Hepatic stellate cell (primary cell): ENCODE measurements at places on chromosomes 12 and 14.
A peak's percentile ranks its signal among the peaks of the same experiment; 100 is the strongest.

- DNase-seq, result no peak
Observed at GRCh38 chr14:32009221-32009975, 67.7 kb upstream of the ARHGAP5 start.

DNA sequence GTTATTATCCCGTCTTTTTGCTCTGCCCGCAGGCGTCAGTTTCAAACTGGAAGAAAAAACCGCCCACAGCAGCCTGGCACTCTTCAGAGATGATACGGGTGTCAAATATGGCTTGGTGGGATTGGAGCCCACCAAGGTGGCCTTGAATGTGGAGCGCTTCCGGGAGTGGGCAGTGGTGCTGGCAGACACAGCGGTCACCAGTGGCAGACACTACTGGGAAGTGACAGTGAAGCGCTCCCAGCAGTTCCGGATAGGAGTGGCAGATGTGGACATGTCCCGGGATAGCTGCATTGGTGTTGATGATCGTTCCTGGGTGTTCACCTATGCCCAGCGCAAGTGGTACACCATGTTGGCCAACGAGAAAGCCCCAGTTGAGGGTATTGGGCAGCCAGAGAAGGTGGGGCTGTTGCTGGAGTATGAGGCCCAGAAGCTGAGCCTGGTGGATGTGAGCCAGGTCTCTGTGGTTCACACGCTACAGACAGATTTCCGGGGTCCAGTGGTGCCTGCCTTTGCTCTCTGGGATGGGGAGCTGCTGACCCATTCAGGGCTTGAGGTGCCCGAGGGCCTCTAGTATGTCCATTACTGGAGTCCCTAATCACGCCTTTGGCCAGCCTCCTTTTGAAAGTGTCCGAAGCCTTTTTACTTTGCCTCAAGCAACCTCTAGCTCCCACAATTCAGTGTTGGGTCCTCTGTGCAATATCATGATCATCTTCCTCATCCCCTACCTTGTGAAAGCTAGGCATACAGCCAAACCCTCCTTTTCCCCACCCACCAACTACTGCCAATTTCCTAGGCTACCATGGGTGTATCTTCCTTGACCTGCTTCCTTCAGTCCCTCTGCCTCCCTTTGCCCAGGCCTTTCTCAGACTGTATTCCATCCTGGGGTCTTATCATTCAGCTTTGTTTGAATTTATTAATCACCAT lies 891 bp downstream of the SPRYD4 start:
- DNase-seq, result peak; percentile 17

DNA sequence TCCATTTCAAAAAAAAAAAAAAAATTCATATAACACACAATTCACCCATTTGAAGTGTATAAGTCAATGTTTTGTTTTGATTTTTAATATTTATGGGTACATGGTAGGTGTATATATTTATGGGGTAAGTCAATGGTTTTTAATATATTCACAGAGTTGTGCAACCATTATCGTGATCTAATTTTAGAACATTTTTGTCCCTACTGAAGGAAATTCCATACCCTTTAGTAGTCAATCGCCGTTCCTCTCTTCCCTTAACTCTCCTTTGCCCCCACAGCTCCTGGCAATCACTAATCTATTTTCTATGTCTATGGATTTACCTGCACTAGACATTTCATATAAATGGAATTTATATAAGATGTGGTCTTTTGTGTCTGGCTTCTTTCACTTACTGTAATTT lies 92.8 kb downstream of the TRAFD1 start:
- peak; percentile 39 for DNase-seq

DNA sequence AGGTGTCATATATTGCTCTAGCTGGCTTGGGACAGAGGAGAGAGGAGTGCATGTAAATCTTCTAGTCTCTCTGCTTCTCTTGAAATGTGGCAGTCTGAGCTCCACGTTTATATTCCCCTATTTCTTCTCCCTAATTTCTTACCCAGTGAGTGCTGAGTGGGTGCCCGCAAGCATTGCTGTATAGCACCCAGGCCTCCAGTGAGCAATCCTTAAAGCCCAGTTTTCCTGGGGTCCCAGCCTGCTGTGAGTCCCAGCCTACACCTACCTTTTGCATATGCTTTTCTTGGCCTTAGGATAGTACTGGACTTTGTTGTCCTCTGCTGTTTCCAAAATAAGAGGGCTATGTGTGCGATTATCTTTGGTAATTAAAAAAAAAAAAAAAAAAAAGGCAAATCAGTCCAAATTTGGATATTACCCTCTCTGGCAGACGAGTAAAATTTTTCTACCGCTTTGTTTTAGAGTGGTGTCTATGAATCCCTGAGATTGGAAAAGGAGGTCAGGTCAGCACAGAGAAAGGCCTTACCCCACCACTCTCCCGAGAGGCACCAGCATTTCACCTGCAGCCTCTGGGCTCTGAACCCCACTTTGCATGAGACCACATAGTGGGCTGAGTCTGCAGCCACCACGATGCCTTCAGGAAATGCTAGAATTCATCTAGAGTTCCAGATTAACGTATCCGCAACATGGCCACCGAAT lies 1.1 kb downstream of the MGST1 start:
- no peak for DNase-seq

- DNase-seq, result no peak
Observed at GRCh38 chr12:74321381-74321780, 216.3 kb upstream of the ATXN7L3B start.

- no peak for DNase-seq
Observed at GRCh38 chr14:51535443-51536044, 116.2 kb upstream of the FRMD6 start.

DNA sequence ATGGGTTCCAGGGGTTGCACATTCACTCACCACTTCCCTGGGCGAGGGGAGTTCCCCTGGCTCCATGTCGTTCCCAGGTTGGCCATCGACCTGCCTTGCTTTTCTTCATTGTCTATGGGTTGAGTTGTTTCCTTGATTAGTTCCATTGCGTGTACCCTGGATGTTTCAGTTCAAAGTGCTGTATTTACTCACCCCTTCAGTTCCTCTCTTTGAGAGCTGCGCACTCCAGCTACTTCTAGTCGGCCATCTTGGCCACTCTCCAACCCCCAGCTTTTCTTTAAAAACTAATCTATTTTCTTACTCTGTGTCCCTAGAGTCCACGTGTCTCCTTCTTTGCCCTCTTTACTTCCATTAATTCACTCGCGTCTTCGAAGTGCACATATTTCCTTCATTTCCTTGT lies 11.7 kb downstream of the CLEC2A start:
- DNase-seq, result no peak

GRCh38 chr12:76190299-76190698 lies 105.8 kb upstream of the NAP1L1 start:
- DNase-seq, result no peak

GRCh38 chr12:105113094-105113493 lies 5.6 kb downstream of the WASHC4 start:
- DNase-seq, result no peak

DNA sequence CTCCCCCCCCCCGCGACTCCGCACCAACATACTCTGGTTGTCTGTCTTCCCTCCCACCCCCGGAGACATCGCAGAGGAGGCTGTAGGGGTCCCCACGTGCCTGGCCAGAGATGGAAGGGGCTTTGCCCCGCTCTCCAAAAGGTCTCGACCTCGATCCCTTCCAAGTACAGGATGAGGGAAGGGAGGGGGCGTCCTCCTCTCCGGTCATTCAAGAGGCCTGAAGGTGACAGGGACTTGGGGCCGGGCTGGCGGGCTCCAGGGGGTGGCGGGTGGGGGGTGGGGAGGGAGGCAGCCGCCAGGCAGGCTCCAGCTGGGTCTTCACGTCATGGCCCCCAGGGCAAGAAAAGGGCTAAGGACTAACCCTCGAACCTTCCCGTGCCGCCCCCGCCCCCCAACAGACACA lies 15.1 kb downstream of the TBX3 start:
- DNase-seq, result no peak

DNA sequence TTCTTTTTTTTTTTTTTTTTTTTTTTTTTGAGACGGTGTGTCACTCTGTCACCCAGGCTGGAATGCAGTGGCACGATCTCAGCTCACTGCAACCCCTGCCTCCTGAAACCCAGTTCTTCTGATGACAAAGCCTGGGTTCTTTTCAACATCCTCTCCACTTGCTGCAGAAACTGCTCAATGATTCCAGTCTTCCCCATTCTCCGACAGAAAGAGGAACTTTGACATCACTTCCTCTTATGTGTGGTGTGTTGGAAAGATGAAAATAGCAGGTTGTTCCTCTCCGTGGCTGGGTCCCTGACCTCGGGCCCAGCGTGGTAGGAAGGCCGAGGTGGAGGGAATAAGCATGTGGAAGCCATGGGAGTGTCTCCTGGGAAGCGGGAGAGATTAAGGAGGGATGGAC lies 198.4 kb downstream of the PHETA1 start:
- DNase-seq, result no peak

- DNase-seq, result no peak
Observed at GRCh38 chr12:92803903-92804302, 101.1 kb downstream of the PLEKHG7 start.

DNA sequence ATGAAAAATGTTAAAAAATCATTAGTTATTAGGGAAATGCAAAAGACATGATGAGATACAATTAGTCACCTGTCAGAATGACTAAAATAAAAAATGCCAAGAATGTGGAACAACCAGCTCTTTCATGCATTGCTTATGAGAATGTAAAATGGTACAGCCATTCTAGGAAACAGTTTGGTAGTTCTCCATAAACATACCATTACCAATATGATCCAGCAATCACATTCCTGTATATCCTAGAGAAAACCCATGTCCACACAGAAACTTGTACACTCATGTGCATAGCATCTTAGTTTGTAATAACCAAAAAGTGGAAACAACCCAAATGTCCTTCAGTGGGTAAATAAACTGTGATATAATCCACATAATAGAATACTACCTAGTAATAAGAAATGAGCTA lies 245.7 kb downstream of the FUT8 start:
- DNase-seq, result no peak

DNA sequence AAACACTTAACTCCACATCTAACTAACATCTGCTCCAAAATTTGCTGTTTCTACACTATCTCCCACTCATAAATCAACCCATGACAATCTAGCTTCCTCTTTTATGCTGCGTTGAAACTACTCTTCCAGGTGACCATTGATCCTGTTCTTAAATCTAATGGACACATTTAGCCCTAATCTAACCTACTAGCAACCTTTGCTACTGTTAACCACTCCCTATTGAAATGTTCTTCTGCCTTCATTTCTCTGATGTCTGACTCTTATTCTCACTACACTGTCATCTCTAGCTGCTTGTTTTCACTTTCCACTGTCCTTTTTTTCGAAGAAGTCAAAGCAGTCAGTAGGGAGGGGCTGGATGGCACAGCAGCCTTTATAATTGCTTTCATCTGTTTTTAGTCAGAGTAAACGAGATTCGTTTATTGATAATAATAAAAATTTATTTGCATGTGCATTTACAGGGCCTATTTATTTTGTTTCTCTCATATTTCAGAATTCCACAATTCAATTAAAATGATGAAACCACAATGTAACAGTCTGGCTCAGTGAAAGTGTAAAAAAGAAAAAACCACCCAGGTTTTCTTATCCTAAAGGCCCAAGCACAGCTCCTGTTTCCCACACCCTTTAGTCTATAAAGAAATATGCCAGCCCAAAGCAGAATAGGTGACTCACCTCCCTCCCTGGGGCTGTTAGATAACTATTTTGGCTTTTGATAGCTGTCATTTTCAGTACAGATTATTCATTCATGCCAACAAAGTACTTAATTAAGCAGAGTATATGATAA lies 44.9 kb downstream of the ATP2B1 start:
- peak; percentile 11 for DNase-seq

DNA sequence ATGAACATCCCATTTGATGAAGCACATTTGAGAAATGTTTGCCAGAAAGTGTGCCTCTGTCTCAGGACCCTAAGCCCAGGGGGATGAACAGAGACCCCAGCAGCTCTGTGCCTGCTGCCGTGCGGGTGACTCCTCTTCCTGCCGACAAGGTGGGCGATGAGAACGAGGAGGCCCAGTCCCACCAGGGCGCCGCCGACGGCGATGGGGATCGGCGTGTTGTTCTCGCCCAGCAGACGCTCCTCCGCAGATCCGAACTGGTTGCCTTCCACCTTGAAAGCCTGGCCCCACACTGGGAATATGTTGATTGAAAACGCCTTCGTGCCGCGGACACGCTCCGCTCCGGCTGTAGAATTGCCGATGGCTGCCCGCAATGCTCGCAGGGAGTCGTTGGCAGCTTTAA lies 44.1 kb downstream of the LRTM2 start:
- no peak for DNase-seq

GRCh38 chr12:95298916-95299315 lies 81.3 kb downstream of the VEZT start:
- DNase-seq, result no peak

DNA sequence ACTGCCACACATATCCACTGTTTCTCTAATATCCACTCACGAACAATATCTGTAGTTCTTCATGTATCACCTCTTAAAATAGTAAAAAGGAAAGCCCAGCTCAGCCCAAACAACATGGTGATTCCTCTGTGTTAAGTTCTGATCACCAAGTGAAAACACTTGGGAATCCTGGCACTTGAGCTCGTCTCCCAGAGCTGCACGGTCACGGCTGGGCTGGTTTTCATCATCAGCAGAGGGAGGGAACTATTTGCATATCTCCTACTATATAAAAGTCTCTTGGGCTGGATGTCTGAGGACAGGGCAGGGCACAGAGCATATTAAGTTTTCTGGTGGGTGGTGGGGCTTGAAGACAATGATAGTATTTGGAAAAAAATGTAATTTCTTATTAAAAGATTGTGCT lies 870.6 kb downstream of the TMEM121 start:
- DNase-seq, result no peak

DNA sequence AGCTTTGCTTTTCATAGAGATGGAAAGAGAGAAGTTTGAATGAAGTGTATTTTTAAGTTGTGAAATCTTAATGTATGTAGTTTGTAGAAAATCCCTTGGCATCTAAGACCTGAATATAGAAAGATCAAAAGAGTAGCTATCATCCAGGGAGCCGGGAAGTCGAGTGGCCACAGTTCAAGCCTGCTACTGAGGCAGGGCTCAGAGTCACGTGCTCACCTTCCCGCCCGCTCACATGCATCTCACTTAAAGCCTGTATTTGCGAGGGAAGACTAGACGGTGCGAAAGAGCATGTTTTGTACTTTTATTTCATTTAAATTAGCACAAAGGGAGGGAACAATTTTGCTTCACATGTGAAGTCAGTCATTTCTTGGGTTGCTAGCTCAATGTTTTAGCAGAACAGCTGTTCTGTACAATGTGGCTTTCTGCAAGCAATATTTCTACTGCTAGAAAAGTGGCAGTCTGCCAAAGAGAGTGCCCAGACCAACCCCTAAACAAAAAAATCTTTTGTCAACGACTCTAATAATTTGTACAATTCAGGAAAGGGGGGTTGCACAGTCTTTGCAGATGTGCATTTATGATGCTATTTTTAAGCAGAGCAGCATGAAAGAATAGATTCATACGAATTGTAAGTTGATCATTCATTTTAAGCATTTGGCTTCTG lies 290.7 kb downstream of the NPAS3 start:
- no peak for DNase-seq

GRCh38 chr12:5197656-5198055 lies 154.0 kb downstream of the KCNA5 start:
- DNase-seq, result no peak

DNA sequence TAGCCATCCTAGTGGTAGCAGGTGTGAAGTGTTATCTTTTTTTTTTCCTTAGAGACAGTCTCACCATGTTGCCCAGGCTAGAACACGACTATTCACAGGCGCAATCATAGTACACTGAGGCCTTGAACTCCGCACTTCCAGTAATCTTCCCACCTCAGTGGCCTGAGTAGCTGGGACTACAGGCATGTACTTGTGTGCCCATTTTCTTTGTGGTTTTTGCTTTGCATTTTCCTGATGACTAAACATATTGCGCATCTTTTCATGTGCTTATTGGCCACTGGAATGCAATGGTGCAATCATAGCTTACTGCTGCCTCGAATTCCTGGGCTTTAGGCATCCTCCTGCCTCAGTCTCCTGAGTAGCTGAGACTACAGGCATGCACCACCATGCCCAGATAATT lies 33.3 kb upstream of the GCH1 start:
- no peak for DNase-seq

GRCh38 chr14:22097072-22097471 lies 423.5 kb upstream of the OR4E1 start:
- DNase-seq, result no peak
